NCI-H1417 treated with DMSO at 0.1 percent for 48 hours (cell line): ENCODE measurements at places on chromosomes 13 and 19.

- DNase-seq: no peak
Observed at GRCh38 chr19:13848798-13849676, 27.9 kb upstream of the NANOS3 start.

DNA sequence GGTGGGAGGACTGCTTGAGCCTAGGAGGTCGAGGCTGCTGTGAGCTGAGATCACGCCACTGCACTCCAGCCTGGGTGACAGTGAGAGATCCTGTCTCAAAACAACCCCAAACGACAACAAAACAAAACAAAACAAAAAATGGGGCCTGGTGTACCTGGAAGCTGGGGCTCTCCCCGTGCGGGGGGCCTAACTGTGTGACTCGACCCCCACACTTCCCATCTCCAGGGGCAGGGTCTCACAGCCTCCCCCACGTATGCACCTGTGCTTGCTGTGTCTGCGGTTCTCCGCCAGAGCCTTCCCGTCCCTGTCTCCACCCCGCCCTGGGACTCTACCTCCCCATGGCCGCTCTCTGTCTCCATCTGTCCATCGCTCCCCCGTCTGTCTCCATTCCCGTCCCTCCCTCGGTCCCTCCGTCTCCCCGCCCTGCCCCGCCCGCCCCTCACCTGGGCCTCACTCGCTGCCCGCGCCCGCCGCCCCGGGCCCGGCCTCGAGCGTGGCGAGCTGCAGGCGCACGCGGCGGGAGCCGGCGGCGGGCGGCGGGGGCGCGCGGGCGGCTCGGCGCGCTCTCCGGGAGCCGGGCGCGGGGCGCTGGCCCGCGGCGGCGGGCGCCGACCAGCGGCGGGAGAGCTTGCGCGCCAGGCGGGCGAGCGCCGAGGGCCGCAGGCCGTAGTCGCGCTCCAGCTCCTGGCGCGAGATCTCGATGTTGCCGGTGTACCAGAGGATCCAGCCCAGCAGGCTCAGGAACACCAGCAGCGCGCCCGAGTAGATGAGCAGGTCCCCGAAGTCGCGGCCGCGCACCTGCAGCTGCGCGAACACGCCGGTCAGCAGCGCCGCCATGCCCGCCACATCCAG, 587 bp downstream of the TMEM238 start:
- DNase-seq: no peak

DNA sequence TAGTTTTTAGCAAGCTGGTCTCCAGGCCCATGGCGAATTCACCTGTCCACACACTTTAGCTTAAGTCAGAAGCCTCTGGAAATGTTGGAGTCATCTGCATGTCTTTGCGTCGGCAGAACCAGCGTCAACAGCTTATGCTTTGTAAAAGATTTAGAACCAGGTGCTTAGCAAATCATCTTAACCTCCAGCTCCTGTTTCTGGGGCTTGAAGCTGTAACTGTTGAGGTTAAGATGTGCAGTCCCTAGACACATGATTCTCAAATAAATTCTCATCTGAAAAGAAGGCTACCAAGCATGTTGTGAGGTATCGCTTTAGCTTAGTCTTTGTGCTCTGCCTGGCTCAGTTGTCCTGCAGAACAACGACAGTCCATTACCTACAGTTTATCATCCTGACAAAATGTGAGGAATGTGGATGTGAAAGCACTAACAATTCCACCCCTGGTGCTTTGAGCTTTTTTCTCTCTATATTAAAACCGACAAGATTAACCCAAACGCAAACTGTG, 4.4 kb downstream of the EFNB2 start:
- DNase-seq: no peak

- DNase-seq: no peak
Observed at GRCh38 chr13:48446464-48446863, 33.6 kb upstream of the LPAR6 start.

DNA sequence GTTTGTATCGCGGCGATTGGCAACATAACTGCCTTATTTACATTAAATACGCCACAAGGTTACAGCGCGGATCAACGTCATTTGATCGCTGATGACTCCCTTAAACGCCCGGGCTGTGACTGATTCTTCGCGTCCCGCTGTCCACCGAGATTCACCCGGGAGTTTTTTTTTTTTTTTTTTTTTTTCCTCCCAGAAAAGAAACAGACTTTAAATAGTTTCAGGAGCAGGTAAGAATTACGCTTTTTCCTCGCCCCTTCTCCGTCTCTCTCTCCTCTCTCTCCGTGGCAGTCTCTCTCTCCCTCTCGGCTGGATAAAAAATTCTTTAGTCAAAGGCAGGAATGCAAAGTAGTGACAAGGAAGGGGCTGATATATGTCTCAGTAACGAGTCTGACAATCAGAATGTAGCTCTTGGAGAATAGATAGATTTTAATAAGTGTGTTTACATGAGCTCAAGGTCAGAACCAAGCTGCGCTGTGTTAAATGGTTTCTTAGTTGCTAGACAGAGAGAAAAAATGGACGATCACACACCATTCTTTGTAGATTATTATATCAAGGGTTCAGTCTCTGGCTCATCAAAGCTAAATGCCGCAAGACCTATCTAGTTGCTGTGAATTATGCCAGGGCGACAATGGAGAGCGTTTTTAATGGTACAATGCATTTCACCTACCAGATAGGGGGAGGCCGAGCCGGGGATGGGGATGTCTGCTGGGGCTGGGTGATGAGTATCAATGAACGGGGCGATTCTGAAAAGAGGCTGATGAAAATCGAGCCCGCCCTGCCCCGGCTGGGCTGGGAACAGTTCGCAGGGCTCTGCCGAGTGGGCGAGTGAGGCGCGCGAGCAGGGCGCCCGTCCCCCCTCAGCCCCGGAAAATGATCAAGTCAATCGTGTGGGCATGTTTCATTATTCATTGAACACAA, 147.2 kb upstream of the ZNF536 start:
- no peak for DNase-seq

DNA sequence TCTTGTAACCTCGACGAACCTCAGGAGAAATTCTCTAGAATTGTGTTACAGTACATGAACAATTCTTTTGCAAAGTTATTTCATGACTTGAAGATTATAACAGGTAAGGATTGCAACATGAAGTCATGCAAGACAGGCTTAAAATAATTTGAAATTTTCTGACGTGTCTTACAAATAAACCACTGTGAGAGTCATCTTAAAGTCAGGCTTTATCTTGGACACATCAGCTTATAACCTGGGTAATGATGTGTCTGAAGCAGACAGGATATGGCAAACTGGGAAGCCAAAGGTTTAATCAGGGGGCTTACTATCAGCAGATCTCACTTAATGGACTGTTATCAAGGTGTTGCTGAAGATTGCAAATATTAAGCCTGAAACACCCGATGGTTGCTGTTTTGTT, 407.8 kb downstream of the KLF5 start:
- DNase-seq: no peak
